HAP-1 (cell line): ENCODE measurements at places on chromosomes 4 and X.

DNA sequence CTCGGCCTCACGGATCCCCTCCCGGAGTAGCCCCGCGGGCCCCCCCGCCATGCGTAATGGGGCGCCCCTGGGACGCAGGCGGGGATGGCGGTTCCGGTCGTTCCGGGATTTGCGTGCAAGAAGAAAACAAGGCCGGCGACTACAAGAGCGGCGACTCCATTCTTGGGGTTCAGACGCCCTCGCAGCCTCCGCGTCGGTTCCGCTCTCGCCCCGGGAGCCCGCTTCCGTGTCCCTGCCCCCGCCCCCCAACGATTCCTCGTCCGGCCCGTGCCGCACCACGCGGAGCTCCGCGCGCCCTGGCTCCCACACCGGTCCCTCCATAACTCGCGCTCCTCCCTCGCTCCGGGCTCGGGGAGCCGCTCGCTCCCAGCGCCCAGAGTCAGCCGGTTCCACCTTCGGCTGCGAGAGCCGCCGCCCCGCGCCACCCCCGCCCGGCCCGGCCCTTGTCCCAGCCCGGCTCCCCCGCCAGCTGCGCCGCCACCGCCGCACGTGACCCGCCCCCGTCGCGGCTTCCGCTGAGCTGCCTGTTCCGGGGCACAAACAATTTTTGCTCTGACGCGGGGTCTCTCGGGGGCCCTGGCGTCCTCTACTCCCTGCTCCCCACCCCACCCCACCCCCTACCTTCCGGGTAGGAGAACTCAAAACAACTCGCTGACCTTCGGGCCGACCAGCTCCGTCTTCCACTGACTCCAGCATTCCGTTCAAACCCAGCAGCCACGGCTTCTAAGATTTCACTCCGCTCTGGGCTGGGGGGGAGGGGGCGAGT is 78.8 kb upstream of the BCOR start:
- DNase-seq = peak; percentile 23

DNA sequence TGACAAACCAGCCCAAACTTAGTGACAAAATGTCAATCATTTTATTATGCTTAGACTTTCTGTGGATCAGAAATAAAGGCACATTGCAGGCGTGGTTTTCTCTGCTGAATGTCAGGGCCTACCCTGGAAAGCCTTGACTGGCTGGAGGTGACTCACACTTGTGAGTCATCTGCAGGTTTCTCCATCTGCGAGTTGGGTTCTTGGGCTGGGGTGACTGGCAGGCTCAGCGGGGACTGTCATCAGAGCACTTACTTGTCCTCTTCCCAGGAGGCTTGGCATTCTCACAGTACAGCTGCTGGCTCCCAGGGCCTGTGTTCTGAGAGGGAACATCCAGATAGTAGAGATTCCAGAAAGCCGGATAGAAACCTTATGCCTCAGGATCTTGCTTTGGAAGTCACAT is 153.8 kb upstream of the AGA start:
- DNase-seq = no peak

GRCh38 chr4:147576084-147576483 is 41.1 kb upstream of the TMEM184C start:
- DNase-seq = no peak

DNA sequence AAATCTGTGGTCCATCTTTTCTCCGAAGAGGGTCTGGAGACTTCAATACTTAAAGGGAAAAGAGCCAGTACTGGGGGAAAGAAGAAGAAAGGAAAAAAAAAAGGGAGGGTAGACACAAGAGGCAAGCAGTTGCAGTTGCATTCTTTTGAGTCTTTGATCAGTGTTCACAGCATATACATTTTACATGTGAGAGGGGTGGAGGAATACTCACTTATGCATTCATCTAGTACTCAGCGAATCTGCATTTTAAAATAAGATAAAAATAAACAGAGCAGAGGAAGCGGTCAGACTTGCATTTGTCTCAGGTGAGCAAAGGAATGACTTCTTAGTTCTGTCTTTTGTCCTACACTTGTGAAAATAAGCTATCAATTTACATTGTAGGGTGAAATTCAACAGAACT is 275.6 kb downstream of the SLC7A11 start:
- no peak for DNase-seq

DNA sequence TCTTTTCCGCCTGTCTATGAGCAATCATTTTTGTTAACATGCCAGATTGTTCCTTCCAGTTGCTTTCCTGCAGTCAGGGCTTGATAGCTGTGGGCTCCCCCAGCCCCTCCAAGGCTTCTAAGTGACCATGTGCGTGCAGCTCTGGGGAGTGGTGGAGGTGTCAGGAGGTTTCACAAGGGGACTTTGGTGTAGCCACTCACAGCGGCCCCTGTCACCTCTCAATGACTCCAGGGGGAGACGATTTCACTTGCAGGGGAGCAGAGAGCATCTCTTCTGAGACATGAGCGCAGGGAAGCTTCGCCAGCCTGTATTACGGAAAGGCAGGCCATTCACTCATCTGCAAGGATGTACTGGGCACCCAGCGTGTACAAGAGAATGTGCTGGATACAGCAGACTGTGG is 3.1 kb upstream of the GPR78 start:
- DNase-seq = no peak

DNA sequence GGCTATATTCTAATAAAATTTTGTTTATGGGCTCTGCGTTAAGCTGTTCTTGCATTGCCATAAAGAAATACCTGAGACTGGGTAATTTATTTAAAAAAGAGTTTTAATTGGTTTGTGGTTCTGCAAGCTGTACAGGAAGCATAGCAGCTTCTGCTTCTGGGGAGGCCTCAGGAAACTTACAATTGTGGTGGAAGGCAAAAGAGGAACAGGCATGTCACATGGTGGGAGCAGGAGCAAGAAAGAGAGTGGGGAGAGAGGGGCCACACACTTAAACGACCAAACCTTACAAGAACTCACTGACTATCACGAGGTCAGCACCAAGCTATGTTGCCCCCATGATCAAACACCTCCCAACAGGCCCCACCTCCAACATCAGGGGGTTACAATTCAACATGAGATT is 74.0 kb downstream of the FHDC1 start:
- DNase-seq = no peak

DNA sequence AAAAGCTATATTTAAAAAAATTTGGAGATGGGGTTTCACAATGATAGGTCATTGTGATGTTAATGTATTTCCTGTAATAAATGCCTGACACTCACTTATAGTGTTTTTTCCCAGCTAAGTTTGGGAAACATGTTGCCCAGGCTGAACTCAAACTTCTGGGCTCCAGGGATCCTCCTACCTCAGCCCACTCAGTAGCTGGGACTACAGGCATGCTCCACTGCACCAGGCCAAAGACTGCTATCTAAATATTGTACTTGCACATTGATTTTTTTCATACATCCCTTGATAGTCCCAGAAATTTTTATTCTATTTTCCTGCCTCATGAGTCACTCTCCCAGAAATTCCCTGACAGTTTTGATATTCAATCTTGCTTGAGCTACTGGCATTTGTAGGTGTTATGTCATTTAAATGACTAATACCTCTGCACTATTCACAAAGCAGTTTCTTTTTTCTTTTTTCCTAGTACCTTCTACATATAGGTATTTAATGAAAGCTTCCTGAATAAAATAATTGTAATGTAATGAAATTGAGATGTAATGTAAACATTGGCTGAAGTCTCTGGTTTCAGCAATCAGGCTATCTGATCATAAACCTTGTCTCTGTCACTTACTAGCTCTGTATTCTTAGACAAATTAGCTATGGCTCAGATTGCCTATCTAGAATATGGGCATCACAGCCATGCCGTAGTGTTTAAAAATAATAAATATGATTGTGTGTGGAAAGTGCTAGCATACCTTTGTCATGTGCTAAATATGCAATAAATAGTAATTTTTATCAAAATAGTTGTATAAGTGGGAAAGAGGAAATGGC is 1973.0 kb upstream of the AGA start:
- no peak for DNase-seq

DNA sequence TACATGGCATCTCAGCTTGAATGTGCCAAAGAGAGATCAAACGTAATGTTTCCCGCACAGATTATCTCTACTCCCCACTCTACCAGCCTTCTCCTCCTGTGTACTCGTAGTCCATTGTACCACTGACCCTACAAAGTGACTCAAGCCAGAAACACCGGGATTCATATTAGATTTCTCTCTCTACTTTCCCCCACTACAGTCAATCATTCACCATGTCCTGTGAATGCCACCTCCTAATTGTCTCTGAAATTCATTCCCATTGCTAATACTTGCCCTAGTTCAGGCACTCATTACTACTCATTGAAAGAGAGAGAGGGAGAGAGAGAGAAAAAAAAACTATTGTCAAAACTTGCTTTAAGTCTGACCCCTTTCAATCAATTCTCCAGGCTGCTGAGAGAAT is 78.2 kb upstream of the LHFPL1 start:
- no peak for DNase-seq

DNA sequence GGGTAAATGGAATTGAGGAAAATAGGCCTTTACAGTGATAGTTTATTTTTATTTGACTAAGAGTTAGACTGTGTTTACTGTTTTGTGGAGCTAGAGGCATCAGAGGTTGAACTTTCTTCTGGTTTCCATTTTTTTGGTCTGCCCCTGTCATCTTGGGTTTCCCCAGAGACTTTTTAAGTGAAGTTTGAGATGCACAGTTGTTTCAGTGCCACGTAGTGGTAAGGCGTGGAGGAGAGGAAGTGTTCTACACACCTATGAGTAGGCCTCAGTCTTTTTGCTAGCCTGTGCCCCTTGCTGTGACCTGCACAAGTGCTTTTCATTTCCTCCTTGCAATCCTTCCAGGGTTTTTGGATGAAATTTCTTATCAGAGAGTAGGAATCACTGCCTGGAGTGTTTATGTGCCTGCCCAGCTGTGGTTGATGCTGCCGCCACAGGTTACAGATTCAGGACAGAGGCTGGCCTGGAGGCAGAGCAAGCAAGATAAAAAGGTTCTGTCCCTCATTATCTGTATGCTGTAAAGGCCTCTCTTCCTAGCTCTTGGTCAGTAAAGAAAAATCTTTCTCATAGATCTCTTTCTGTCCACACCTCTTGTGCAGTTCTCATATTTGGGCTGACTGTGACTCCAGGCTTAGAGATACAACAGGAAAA is 12.5 kb upstream of the HSFX4 start:
- no peak for DNase-seq

DNA sequence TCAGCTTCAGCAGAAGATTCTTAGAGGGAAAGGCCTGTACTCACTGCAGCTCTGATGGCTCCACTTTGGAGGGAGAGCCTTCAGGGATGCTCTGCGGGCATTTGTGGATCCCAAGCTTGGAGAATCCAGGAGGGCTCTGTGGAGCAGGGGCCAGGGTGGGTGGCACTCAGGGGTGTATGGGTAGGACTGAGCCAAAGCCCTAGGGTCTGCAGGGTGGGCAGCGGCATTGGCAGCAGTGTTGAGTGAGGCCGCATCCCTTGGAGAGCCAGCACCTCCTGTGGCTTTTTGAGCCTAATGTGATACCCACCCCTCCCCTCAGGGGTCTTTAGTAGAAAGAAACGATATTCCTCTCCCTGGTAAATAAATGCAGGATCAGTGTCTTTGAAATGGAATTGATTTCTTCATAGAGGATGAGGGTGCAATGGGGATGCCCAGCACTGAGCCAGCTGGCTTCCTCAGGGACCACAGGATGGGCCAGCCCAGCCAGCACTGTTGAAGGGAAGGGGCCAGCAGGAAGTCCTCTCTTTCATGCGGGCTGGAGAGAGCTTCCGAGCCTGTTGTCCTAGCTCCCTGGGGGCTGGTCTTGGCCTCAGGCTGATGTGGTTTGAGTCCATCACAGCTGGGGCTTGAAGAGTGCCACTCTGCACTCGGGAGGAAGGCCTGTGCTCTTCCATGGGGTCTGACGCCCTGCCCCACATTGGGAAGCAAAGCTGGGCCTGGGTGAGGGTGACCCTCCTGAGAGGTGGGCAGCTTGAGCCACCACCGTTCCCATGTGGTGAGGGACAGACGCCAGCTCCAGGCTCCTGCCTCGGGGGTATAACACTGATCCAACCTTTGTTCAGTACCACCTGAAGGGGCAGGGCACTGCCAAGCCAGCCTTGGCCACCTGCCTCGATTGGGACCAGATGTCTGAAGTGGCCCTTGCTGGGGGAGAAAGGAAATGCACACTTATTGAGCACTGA is 49.5 kb downstream of the PSAPL1 start:
- no peak for DNase-seq

GRCh38 chr4:38130884-38131283 is 170.7 kb downstream of the PTTG2 start:
- DNase-seq = no peak

GRCh38 chr4:81405900-81406401 is 65.8 kb downstream of the RASGEF1B start:
- DNase-seq = peak; percentile 60

DNA sequence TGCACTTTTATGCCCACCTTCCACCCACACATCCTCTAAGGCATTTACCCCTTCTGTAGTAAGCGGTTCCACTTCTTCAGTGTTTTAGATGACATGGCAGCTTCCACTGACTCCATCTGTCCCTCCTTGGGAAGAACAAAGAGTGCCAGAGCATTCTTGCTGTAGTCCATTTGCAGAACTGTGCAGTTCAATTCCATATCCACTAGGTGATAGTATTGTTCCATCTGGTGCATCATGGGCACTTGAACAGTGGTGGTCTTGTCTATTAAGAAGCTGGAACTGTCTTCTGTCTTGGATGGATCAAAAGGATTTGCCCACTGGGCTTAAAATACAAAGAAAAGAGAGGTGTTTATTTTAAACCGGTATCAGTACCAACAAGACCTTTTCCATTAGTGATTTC is 3.5 kb downstream of the SERPINA7 start:
- no peak for DNase-seq

GRCh38 chr4:128177498-128177897 is 110.1 kb downstream of the PGRMC2 start:
- DNase-seq = no peak

DNA sequence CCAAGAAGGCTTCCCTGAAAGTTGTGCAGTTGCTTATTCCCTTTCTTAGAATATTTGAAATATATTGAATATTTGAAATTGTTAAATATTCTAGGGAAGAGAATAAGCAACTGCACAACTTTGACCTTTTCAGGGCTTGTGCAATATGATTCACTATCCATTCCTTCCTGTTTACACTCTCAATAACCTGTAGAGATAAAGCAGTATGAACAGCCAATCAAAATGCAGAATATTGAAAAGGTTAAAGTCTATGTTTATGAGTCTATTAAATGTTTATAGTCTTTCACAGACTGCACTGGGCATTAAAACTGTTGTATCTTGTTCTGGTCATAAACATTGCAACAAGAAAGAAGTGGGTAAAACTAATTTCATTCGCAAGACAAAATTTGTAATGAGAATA is 13.8 kb downstream of the POU3F4 start:
- DNase-seq = no peak
